Left lung (tissue), 14 donors: ENCODE measurements at places on chromosomes 12 and 14. TPM values are rescaled to one million over a fixed set of nuclear protein-coding genes. Genes with fewer than 3 reads are reported as not detected.

JAG2 gene
- polyA plus RNA-seq, result 20.3 TPM

BTBD7 gene
- polyA plus RNA-seq, result 42.8 TPM

TGFB3 gene
- polyA plus RNA-seq, result 148 TPM

IQSEC3 gene
- 7.8 TPM for polyA plus RNA-seq

CCDC85C gene
- 16.1 TPM for polyA plus RNA-seq

SMOC1 gene
- polyA plus RNA-seq, result 1.4 TPM

INSM2 gene
- polyA plus RNA-seq, result not detected

FOXN4 gene
- polyA plus RNA-seq, result 0.63 TPM
